Mesothelial cell of epicardium (in vitro differentiated cells): ENCODE measurements at places on chromosomes 6 and 20.

GRCh38 chr20:40287683-40288082, 401.4 kb downstream of the MAFB start:
- H3K27ac ChIP-seq: no peak overlapping the region
- no peaks in the 10 kb centered on the region for H3K27me3 ChIP-seq
- H3K4me1 ChIP-seq: peaks cover 45% of the 10 kb centered on the region
- DNase-seq: no peak

DNA sequence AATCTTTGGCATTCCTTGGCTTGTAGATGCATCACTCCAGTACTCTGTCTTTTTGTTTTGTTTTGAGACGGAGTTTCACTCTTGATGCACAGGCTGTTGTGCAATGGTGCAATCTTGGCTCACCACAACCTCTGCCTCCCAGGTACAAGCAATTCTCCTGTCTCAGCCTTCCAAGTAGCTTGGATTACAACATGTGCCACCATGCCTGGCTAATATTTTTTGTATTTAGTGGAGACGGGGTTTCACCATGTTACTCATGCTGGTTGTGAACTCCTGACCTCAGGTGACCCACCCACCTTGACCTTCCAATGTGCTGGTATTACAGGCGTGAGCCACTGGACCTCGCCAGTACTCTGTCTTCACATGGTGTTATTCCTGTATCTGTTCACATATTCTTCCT, 35.8 kb upstream of the LGSN start:
- H3K4me1 ChIP-seq: peaks cover 2% of the 10 kb centered on the region
- no peaks in the 10 kb centered on the region for H3K27me3 ChIP-seq
- no peaks in the 10 kb centered on the region for H3K36me3 ChIP-seq
- no peak overlapping the region for H3K27ac ChIP-seq

DNA sequence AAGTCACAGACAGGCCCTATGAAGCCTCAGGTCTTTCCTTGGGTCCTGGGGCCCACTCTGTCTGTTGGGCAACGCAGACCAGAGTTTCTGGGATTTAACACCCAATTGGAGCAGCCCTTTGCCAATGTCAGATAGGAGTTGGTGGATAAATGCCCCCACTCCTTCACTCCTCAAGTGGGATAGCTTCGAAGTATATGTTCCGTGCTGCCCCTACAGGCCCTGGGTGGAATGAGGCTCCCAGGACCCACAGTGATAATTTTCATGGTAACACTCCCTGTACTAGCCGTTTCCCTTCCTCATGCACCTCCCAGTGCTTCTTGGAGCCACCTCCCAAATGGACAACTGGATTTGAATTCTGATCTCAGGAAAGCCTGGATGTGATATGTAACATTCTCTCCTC, 145.4 kb downstream of the FOXA2 start:
- no peaks in the 10 kb centered on the region for H3K36me3 ChIP-seq
- no peak overlapping the region for H3K4me3 ChIP-seq
- no peak for DNase-seq
- H3K27me3 ChIP-seq: peaks cover 46% of the 10 kb centered on the region

DNA sequence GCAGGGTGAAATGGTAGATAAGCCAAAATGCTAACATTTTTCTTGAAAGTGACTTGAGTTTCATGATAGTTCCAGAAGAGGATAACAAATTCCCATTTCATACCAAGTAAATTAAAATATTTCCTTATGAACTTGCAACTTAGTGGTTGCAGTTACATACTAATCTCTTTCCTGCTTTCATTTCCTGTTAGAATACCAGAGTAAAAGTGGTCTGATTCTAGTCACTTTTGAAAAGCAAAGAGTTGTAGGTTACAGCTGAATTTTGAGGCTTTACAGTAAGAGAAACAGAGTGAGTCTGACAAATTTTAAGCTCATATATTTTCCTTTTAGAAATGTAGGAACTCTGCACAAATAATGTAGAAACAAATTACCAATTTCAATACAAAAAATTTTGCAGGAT, 117.4 kb downstream of the ZFAND3 start:
- no peak for DNase-seq
- H3K36me3 ChIP-seq: peaks cover 4% of the 10 kb centered on the region

DNA sequence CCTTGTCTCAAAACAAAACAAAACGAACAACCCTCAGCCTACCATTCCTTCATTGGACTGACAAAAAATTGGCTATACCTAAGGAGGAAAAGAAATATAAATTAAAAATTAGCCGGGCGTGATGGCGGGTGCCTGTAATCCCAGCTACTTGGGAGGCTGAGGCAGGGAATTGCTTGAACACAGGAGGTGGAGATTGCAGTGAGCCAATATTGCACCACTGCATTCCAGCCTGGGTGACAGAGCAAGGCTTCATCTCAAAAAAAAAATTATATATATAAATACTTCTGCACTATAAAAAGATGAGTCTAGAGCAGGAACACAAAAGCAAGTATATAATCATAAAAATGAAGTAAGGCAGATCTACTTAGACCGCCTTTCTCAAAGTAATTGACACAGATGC, 109.8 kb downstream of the CRYBG1 start:
- H3K27ac ChIP-seq: no peak overlapping the region
- H3K36me3 ChIP-seq: no peaks in the 10 kb centered on the region
- no peak for DNase-seq
- H3K4me3 ChIP-seq: no peak overlapping the region
